ENCODE measurements at places on chromosomes 1 and 21.

GRCh38 chr21:44618909-44619308 is 7.0 kb downstream of the KRTAP10-8 start:
- DNase-seq, result no peak

GRCh38 chr1:159079525-159079924 is 3.0 kb upstream of the AIM2 start:
- DNase-seq, result no peak

DNA sequence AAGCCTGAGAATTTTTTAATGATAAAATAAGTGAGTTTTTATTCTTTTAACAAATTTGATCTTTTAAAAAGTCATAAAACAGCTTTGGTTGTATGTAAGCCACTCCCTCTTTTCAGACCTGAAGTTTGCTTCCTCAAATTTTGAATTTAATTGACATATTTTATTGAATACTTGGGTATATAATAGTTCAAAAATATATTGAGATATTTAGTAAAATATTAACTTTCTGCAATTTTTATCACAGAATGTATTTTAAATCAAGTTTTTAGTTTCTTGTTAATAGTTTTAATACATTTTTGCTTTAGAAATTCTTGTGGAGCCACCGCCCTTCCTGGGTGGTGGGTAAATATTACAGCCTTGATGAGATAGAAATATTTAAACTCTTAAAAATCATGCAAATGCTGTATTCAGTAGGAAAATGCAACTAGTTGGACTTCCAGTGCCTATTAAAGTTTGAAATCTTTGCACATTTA is 867 bp downstream of the PTPRC start:
- no peak for DNase-seq

GRCh38 chr1:53619367-53620060 is 119.5 kb downstream of the GLIS1 start:
- DNase-seq, result no peak

Measured in AG20443 (cell line).